GM12892 (cell line): ENCODE measurements at places on chromosomes 1 and 21.

GRCh38 chr1:160209321-160210046 lies 4.3 kb downstream of the PEA15 start:
- no peak for DNase-seq

- DNase-seq = no peak
Measured at GRCh38 chr1:66617362-66618184, 83.6 kb downstream of the SGIP1 start.

- no peak for DNase-seq
Measured at GRCh38 chr1:22406722-22407495, 44.7 kb upstream of the ZBTB40 start.

GRCh38 chr1:76857973-76858372 lies 9.3 kb upstream of the ST6GALNAC5 start:
- no peak for DNase-seq

DNA sequence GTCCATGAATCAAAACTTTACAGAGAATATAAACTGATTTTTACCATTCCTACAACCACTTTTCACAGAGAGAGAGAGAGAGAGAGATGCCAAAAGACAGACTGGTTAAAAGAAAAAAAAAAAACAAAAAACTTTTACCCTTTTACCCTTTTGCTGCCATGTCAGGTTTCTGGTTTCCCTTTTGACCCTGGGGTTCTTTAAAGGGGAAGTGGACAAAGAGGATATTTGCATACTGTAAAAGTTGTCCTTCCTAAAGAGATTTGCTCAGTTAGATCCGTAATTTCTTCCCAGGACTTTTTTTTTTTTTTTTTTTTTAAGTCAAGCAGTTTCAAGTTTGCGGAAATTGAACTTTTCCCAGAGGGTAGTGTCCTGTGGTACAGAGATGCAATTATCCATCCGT lies 287.8 kb upstream of the RGS18 start:
- DNase-seq = no peak

DNA sequence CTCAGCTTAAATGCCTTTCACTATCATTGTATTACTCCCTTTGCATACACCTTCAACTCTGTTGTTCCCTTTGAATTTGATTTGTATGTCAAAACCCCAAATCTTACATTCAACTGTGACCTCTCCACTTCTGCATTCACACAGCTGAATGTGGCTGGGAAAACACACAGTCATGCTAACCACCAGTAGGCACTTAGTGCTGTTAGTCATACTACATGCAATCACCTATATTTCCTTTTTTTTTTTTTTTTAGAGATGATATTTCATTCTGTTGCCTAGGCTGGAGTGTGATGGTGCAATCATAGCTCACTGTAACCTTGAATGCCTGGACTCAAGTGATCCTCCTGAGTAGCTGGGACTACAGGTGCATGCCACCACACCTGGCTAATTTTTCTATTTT lies 16.2 kb downstream of the BTBD8 start:
- DNase-seq = no peak

GRCh38 chr1:7293702-7294629 lies 477.1 kb upstream of the VAMP3 start:
- DNase-seq = no peak

- no peak for DNase-seq
Measured at GRCh38 chr1:214416858-214417257, 134.5 kb downstream of the PTPN14 start.

GRCh38 chr1:36084497-36085115 lies 712 bp downstream of the TEKT2 start:
- DNase-seq = no peak

DNA sequence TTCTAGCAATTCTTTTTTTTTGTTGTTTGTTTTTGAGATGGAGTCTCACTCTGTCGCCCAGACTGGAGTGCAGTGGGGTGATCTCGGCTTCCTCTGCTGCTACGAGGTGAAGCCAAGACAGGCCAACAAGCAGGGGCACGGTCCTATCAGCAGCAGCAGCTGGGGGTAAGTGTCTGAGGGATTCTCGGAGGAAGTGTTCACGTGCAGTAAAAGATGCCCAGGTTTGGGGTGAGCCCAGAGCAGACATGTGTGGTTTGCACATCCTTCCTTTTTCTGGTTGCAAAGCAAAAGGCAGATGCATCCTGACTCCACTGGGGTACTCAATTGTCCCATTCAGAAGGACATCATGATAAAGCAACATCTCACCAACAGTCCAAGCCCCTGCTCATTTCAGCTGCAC lies 27.7 kb downstream of the PIGP start:
- DNase-seq = no peak

GRCh38 chr21:43854773-43855633 lies 10.0 kb upstream of the AGPAT3 start:
- DNase-seq = peak; percentile 60

DNA sequence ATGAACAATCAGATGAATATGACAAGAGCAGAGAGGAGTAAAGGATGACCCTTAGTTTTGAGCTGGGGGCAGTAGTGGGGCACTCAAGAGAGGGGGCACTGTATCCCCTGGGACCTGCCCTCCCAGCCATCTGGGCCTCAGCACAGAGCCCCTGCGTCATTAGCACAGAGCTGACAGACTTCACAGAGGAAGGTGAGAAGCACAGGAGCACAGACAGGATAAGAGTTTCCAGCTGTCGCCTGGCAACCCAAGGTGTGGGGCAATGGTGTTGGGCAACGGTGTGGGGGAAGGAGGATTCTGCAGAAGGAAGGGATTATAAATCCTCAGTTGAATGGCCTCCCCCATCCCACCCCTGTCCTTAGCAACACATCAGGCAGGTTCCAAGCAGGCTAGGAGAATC lies 30.2 kb downstream of the RAB3B start:
- no peak for DNase-seq

GRCh38 chr1:89781494-89782126 lies 39.2 kb upstream of the LRRC8D start:
- no peak for DNase-seq

GRCh38 chr1:180270530-180271271 lies 40.6 kb downstream of the LHX4 start:
- no peak for DNase-seq
